ENCODE measurements at places on chromosomes 3 and 15.

GRCh38 chr3:174639406-174639805 is 219.7 kb upstream of the NAALADL2 start:
- DNase-seq: no peak

GRCh38 chr15:48437178-48437577 is 105.9 kb downstream of the DUT start:
- DNase-seq: no peak

- DNase-seq: no peak
Measured at GRCh38 chr3:127566833-127567232, 23.7 kb downstream of the TPRA1 start.

- no peak for DNase-seq
Measured at GRCh38 chr3:71673486-71673885, 51.7 kb downstream of the EIF4E3 start.

DNA sequence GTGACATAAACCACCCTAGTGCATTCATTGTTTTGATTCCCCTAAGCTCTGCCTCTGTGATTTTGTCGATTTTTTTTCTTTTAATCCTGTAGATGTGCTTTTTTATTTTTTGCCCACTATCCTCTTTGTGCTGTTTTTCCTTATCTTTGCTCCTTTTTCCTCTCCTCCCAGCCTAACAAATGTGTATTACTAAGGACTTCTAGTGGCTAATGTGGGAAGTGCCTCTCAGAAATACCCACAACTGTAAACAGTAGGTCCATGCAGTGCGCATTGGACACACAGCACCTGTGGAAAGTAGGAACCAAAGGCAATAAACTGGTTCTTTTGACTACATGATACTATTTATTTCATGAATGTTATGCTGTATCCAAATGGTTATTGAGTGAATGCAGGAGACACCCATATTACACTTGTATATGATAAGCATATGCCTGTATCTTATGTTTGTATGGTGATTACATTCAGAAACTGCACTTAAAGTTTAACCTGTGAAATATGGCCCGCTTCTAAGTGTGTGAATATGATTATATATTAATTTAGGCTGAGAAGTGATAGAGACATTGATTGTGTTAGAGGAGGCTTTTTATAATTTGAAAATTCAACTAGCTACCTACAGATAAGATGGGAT is 147.8 kb downstream of the PLCL2 start:
- DNase-seq: peak; percentile 24

- DNase-seq: no peak
Measured at GRCh38 chr3:130341882-130342281, 3.6 kb upstream of the COL6A5 start.
